CD4-positive, alpha-beta memory T cell (primary cell): ENCODE measurements at places on chromosomes 5 and 9. TPM values are rescaled to one million over a fixed set of nuclear protein-coding genes. Genes with fewer than 3 reads are reported as not detected.

The C5orf52 gene
- polyA plus RNA-seq, result not detected

- no peaks in the 10 kb centered on the region for H3K36me3 ChIP-seq
- peak; percentile 54 for DNase-seq
- peak overlapping the region; percentile 19 for H3K27ac ChIP-seq
- H3K4me1 ChIP-seq, result peaks cover 25% of the 10 kb centered on the region
Measured at GRCh38 chr5:55037046-55037771, 13.2 kb downstream of the GZMK start.

The ZNF883 gene
- 1.7 TPM for polyA plus RNA-seq

The SOX30 gene
- polyA plus RNA-seq, result 0.52 TPM

The RETREG1 gene
- 79.5 TPM for polyA plus RNA-seq

DNA sequence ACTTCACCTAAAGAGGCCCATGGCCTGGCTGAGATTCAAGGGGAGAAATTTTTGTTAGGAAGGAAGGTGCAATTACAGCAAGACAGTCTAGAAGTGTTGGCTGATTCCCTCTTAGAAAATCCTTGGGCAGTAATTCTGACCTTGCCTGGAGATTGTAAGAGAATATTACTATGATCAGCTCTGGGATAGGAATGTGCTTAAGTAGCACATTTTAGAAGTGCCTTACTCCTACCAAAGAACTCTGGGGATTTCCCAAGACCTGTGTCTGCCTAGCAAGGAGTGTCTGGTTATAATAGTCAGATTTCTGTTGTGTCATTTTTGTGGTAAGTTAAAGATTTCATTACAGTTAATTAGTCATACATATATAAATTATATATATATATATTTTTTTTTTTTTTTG, 52.3 kb downstream of the NLN start:
- DNase-seq, result no peak
- no peak overlapping the region for H3K27ac ChIP-seq
- no peak overlapping the region for H3K4me3 ChIP-seq
- peaks cover 7% of the 10 kb centered on the region for H3K4me1 ChIP-seq
- H3K27me3 ChIP-seq, result no peaks in the 10 kb centered on the region

DNA sequence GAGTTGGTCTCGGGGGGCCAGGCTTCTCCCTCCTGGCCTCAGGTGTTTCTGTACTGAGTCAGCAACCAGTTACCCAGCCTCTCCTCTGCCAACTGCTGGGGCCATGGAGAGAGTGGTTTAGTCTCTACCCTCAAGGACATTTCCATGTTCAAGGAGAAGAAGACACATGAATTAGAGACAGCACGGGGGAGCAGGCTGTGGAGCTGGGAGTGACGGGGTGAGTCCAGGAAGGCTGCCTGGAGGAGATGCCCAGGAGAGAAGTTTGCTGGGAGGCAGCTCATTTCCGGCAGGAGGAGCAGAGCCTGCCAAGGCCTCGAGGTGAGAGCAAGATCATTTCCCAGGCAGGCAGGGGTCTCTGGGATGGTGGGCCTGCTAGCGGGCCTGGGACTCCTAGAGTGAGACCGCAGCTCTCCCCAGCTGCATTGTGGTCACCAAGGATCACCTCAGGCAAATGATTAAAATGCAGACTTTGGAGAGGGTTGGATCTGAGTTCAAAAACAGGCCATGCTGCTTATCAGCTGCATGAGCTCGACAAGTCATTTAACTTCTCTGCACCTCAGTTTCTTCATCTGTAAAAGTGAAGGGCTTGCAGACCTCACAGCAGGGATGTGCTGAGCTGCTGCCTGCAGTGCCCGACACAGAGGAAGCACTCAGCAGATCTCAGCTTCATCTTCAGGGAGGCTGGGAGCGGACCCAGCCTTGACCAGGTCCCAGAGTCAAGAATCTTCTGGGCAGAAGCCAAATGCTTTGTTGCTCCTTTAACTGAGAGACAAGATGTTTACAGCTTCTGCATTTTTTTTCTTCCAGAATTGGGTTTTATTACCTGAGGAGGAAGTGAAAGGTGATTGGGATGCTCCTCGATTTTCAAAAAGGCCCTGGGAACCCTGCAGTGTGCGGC, 35.2 kb downstream of the NEK6 start:
- H3K4me3 ChIP-seq, result no peak overlapping the region
- no peak for DNase-seq
- H3K4me1 ChIP-seq, result peaks cover 17% of the 10 kb centered on the region
- H3K27me3 ChIP-seq, result no peaks in the 10 kb centered on the region
- no peak overlapping the region for H3K27ac ChIP-seq

- H3K27ac ChIP-seq, result no peak within 1 kb of the TSS
- no peaks in the 10 kb centered on the region for H3K4me1 ChIP-seq
- no peak for DNase-seq
- no peaks in the 10 kb centered on the region for H3K27me3 ChIP-seq
- no peaks in the 10 kb centered on the region for H3K36me3 ChIP-seq
Measured at GRCh38 chr5:23507278-23507685, at the start of gene PRDM9. Gene PRDM9 (plus strand): TSS chr5:23507609. CDS start chr5:23509034, 1,425 bp downstream.

DNA sequence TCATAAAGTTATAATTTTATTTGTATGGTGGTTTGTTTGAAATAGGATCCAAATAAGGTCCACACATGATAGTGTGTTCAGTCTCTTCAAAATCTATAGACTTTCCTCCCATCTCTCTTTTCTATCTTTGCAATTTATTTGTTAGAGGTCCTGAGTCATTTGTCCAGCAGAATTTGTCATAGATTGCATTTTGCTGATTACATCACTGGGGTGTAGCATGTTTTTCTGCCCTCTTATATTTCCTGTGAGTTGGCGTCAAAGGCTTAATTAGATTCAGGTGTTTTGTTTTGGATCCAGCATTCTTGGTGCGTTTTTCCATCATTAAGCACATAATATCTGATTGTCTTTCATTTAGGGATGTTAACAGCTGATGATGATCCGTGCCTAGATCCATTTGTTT, 15.0 kb downstream of the CYFIP2 start:
- peaks cover 97% of the 10 kb centered on the region for H3K4me1 ChIP-seq
- no peak overlapping the region for H3K27ac ChIP-seq
- no peak overlapping the region for H3K4me3 ChIP-seq
- H3K36me3 ChIP-seq, result peaks cover 12% of the 10 kb centered on the region
- DNase-seq, result no peak

- DNase-seq, result peak; percentile 82
- H3K36me3 ChIP-seq, result no peaks in the 10 kb centered on the region
- no peak overlapping the region for H3K27ac ChIP-seq
- H3K4me3 ChIP-seq, result peak overlapping the region; percentile 3
- peaks cover 34% of the 10 kb centered on the region for H3K4me1 ChIP-seq
Measured at GRCh38 chr5:73387601-73388305, 60.8 kb downstream of the FOXD1 start.

The CDX1 gene
- polyA plus RNA-seq, result not detected

DNA sequence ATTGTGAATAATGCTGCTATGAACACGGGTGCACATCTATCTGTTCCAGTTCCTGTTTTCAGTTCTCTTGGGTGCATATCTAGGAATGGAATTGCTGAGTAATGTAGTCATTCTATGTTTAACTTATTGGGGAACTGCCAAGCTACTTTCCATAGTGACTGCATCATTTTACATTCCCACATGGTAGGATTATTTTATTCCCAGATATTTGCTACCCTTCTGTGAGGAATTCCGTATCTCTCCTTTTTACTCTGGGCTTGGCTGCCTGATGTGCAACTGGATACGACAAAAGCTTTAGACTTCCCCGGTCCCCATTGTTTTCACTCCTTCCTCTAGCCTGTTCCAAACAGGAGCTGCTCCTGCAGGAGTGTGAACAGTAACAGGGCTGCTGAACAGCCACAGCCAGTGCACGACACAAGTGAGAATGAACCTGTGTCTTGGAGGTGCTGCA, 7.2 kb downstream of the TAS2R1 start:
- DNase-seq, result no peak
- H3K27me3 ChIP-seq, result no peaks in the 10 kb centered on the region
- no peaks in the 10 kb centered on the region for H3K4me1 ChIP-seq
- H3K36me3 ChIP-seq, result no peaks in the 10 kb centered on the region
- H3K27ac ChIP-seq, result no peak overlapping the region

The SLC1A3 gene
- not detected for polyA plus RNA-seq

DNA sequence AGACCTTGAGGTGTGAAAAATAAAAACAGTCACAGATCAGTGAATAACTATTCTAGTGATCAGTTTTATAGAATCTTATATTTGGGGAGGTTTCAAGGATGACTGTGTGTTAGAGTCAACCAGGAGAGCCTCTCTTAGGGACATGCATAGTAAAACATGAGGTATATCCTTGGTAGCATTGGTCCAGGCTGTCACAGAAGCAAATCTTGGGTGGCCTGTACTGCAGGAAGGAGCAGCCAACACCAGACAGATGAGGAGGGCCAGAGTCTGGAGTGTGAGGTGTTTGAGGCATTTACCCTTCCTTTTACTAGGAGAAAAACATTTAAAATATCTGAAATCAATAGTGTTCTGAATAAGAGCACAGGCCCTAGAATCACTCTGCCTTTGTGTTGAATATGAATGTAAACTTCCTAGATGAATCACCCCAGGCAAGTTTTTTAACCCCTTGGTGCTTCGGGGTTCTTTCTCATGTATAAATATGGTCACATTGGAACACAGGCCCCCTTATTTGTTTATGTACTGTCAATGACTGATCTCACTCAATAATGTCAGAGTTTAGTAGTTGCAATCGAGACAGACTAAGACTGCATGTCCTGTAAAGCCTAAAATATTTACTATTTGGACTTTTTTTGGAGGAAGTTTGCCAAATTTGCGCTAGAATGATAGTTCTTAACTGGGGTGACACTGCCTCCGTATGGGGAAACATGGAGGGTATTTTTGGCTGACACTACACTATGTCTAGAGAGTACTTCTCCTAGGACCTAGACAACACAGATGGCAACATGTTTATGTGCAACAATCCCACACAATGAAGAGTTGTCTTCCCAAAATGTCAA, 416.5 kb upstream of the POU5F2 start:
- H3K27me3 ChIP-seq, result no peaks in the 10 kb centered on the region
- H3K36me3 ChIP-seq, result no peaks in the 10 kb centered on the region
- DNase-seq, result no peak
- no peak overlapping the region for H3K4me3 ChIP-seq
- no peak overlapping the region for H3K27ac ChIP-seq

GRCh38 chr9:94085062-94085639, 887 bp downstream of the PTPDC1 start:
- H3K4me1 ChIP-seq, result no peaks in the 10 kb centered on the region
- no peak overlapping the region for H3K27ac ChIP-seq
- DNase-seq, result no peak
- no peak overlapping the region for H3K4me3 ChIP-seq

The PCDHGA5 gene
- not detected for polyA plus RNA-seq

DNA sequence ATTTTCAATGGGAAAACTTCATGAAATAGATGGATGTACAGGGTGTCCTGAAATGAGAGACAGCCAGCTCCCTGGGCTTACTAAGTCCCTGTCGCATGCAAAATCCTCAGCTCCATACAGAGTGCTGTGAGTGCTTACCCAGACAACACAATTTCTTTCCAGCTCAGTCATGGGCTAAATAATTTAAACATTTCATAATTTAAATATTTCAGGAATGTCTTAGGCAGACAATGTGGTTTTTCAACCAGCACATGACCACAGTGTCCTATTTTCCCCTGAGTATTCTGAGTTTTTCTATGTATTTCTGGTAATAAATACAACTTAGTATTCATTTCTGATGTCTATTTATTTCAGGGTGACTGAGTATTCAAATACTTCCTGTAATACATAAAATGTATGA, 188.5 kb upstream of the SNX2 start:
- no peak overlapping the region for H3K27ac ChIP-seq
- H3K27me3 ChIP-seq, result no peaks in the 10 kb centered on the region
- no peaks in the 10 kb centered on the region for H3K36me3 ChIP-seq
- no peak for DNase-seq
